ENCODE measurements at places on chromosomes 16 and 17.

DNA sequence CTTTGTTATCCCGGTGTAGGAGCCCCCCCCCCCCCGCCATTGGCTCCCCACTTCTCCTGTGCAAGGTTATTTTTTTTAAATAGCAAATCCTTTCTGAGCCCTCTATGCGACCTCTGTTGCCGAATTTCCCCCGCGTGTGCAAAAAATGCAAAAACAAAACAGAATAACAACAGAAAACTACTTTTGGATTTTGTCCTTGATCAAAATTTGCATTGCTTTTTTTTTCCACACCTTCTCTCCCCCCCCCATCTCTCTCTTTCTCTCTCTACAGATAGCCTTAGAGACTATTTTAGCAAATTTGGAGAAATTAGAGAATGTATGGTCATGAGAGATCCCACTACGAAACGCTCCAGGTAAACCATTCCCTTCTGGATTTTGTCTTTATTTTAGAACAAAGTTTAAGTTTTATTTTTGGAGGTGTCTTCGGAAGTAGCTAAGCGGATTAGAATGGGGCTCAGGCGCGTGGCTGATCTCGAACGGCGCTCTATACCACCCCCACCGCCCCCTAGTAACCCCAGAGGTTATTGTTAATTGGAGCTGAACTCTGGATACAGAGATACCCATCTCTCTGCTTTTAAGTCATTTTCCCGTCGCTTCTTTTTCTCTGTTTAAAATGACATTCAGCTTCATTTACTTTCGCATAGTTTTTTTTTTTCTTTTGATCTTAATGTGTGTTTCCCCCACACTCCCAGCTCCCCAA is 1.0 kb downstream of the MSI2 start:
- no peak for DNase-seq

GRCh38 chr16:81327011-81327410 is 12.2 kb downstream of the GAN start:
- DNase-seq, result no peak

DNA sequence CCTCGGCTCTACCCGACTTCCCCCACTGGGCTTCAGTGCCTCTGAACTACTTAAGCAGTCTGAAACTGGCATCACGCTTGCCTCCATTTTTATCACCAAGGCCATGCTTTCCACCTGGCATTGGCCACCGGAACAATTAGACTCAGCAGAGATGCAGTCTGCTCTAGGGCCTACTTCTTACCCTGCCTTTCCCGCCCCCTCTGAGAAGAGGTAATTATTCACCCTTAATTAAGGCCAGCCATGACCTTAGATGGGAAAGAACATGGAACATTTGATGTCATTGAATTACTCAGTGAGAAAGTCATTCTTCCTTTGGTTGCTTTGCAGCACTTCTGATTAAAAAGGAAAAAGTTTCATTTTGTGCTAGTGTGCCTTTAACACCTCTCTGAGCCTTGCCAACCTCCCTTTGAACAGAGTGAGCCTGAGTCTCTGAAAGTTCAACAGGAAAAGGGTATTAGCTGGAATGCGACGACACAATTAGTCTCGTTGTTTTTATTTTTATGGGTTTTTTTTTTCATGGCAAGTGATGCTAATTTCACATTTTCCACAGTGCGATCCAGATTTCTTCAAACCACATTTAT is 60.9 kb upstream of the TNRC6A start:
- DNase-seq, result no peak

GRCh38 chr16:3058139-3059030 is 7.1 kb upstream of the IL32 start:
- DNase-seq, result no peak

DNA sequence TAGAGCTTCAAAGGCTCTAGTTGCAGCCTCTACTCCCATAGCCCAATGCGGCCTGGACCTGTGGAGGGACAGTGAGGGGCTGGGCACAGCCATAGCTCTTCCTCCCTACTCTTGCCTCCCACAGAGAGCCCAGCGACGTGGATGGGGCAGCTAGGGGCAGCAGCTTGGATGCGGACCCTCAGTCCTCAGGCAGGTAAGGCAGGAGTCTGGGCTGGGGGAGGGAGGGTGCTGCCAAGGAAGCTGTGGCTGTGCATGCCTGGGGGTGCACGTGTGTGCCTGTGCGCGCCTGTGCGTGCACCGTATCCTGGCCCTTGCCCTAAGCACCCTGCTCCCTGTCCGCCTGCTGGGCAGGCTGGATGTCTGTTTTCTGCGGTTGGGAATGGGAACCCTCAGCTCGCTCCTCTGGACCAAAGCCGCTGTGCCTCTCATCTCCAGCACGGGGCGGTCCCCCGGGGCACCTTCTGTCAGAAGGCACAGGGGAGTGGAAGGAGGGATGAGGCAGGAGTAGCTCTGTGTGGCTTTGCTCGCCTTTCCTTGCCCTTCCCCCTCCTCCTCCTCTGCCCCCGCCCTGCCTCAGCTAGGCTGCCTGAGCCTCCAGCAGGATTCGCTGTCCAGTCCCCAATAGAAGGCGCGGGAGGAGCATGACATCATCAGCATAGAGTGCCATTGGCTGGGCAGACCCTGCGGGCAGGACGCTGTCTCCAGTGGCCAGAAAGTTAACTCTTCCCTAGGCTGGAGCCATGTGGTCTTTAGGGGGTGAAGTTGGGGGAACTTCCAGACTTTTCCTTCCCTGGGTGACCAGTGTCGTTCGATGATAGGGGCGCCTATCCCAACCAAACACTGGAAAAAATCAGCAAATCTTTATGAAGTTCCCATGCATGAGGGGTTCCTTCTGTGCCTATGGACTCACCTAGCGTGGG is 797 bp downstream of the PRCD start:
- DNase-seq, result peak; percentile 94

- DNase-seq, result no peak
Observed at GRCh38 chr16:67901734-67902133, 8.7 kb downstream of the PSKH1 start.

DNA sequence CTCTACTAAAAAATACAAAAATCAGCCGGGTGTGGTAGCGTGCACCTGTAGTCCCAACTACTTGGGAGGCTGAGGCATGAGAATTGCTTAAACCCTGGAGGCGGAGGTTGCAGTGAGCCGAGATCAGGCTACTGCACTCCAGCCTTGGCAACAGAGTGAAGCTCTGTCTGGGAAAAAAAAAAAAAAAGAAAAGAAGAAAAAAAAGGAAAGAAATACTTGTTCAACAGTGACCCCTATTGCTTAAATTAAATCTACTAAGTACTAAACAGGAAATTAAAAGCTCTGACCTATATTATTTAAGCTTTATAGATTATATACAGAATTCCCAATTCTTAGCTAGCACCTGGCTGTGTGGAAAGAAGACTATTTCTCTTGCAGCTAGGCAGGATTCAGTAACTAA is 48.9 kb downstream of the FBXL20 start:
- no peak for DNase-seq

DNA sequence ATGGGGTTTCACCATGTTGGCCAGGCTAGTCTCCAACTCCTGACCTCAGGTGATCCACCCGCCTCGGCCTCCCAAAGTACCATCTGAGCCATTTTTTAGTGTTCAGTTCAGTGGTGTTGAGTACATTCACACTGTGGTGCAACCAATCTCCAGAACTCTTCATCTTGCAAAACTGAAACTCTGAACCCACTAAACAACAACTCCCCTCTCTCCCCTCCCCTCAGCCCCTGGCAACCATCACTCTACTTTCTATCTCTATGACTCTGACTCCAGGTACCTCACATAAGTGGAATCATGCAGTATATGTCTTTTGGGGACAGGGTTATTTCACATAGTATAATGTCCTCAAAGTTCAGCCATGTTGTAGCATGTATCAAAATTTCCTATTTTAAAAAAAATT is 18.7 kb upstream of the MAPK3 start:
- DNase-seq, result no peak

- no peak for DNase-seq
Observed at GRCh38 chr17:69447726-69448125, 33.2 kb downstream of the MAP2K6 start.

DNA sequence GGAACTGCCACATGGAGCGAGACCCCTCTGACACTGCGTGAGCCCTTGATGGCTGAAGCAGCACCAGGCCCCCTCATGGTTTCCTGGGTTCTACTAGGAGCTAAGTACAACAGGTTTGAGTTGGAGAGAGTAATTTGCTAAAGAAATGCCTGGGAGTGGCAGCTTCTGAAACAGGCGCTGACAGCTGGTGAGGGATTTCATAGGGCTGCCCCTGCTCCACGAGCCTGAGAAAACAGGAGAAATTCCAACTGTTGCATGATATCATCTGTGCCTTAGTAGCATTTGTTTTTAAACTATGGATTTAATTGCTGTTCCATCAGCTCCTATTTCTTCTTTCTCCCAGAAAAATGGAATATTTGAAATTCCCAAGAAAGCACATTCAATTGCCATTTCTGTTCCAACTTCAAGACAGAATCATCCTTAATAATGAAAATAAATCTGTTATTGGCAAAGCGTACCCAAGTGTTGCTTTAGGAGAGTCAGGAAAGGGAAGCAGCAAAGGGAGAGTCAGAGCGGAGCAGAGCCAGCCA is 78.8 kb upstream of the ANKFN1 start:
- no peak for DNase-seq

- no peak for DNase-seq
Observed at GRCh38 chr16:49528060-49528865, 154.7 kb downstream of the C16orf78 start.

DNA sequence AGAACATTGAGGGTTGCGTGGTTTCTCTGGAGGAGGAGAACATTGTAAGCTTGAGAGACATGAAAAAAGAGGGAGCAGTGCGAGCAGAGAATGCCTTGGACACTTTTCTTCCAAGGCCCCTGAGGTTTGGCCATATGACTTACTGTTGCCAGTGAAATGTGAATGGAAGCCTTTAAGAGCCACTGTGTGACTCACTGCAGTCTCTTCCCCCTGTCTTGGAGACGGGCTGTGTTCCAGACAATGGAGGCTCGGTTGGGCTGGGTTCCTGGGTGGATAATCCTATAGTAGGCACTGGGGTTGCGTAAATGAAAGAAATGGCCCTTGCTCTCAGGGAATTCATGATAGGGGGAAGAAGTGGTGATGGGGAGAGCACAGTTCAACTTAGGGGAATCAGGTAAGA is 75.5 kb downstream of the SHISA9 start:
- no peak for DNase-seq

DNA sequence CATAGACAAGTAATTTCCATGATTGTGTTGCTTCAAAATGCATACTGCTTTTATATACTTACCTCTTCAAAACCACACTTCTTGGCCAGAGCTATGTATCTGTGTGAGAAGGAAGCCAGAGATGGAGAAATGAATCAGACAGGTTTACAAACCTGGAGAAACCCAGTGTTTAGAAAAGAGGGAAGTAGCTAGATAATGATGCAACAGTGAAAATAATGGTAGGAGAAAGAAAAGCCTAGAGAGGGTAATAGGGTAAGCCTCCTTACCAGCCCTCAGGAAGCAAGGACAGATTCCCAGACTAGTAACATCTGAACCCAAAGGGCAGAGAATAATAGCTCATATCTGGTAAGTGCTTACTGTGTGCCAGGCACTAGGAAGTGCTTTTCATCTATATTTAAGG is 250.3 kb upstream of the CDH11 start:
- no peak for DNase-seq

DNA sequence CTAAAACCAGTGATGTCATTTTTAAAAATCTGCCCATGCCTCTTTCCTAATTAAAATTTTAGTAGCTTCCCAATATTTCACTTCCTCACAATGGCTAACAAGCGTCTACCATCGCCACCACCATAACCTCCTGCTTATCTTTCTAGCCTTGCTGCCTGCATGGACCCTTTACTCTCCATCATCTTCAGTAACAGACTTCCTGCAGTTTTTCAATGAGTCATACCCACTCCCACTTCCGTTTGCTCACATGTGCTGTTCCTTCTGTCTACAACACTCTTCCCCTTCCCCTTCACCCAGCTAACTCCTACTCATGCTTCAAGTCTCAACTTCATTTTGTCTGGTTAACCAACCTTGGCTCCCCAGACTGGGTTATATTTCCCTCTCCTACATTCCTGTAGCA is 12.8 kb upstream of the SKAP1 start:
- no peak for DNase-seq

DNA sequence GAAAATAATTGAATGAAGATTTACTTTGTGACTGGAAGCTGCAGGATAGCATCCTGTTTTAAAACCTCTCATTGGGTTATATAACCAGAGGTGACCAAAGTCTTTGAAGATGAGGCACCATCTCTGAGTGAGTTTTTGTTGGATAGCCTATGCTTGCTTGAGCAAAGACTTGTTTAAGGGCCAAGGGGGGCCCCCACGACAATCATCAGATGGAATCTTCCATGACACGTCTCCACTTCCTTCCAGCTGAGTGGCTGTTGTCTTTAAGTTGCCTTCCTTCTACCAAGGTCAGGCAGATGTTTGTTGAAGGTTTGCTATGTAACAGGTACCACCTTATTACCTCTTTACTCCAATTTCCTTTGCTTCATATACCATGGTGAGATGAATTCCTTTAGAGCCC is 188.8 kb downstream of the PRKCA start:
- no peak for DNase-seq

DNA sequence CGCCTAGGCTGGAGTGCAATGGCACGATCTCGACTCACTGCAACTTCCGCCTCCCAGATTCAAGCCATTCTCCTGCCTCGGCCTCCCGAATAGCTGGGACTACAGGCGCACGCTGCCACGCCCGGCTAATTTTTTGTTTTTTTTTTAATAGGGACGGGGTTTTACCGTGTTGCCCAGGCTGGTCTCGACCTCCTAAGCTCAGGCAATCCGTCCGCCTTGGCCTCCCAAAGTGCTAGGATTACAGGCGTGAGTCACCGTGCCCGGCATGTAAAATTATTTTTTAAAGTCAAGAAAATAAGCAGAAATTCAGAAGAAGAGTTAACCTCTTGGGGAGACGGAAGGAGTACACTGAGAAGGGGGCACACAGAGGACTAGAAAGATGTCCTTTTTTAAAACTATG is 27.5 kb downstream of the CDYL2 start:
- no peak for DNase-seq

DNA sequence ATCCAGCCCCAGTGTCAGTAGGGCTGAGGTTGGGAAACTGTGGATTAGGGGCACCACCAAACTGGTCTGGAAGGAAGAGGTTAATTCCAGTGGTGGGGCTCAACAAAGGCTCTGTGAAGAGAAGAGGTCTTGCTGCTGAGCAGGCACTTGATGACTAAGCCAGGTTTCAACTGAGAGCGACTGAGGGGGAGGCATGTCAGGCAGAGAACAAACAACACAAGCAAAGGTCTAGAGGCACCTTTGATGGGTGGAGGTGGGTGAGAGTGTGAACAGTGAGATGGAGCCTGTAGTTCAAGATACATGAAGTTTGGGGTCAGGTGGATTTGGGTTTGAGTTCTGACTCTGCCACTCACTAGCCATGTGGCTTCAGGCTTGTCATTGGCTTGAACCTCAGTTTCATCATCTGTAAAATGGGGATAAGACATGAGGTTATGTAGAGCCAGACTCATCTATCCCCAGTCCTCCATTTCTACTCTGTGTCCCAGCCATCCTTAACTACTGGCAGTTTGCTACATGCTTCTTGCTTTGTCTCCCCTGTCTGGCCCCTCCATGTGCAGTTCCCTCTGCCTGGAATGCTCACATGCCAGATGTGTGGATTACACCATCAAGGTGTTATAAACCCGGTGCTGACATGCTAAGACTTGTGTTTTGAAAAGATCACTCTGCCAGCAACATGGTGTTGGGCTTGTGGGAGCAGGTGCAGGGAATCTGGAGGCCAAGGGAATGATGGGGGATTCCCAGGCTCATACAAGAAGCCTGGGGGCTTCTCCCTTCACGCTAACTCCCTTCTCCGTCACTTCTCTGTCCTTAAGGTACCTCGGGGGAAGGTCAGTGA is 3.0 kb upstream of the RMI2 start:
- DNase-seq, result no peak

Data from left forelimb (tissue), 1 donor.